ENCODE measurements at places on chromosomes 2 and 18.

- DNase-seq = no peak
Observed at GRCh38 chr2:33765122-33765521, 166.0 kb upstream of the FAM98A start.

GRCh38 chr2:199136242-199136641, 321.5 kb downstream of the SATB2 start:
- DNase-seq = peak; percentile 3

- DNase-seq = no peak
Observed at GRCh38 chr2:30689496-30690125, 117.6 kb downstream of the CAPN13 start.

- no peak for DNase-seq
Observed at GRCh38 chr2:96913398-96914202, 43.7 kb upstream of the SEMA4C start.

DNA sequence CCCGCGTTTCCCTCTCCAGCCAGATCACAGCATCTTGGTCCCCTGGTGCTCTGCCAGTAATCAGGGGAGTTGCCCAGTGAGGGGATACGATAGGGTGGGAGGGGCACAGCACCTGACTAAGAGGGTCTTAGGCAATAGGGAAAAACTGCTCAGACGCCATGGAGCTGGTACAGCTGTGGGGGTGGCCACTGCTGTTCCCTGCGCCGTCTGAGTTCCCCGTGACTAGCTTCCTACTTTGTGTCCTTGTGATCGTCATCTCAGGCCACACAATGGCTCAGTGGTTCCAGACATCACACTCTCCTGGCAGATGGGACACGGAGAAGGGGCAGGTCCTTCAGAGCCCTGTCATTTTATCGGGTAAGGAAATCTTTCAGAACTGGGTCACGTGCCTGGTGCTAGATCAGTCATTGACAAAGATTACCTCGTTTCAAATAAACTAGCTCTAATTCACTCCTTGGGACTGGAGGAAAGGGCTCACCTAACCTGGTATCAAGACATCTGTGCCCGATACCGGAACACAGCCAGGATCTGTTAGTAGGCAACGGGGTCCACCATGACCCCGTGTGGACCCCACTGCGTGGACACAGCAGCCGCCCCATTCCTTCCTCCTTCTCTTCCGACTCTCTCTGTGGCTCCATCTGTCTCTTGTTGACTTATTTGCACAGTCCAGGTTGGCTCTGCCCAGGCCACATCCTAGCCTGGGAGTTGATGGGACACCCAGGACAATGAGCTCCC, 101.6 kb downstream of the PTGR3 start:
- DNase-seq = no peak

GRCh38 chr2:217820091-217820819, 182.5 kb downstream of the TNS1 start:
- DNase-seq = no peak

GRCh38 chr2:17517481-17518211, 594 bp downstream of the RAD51AP2 start:
- no peak for DNase-seq

GRCh38 chr18:60831971-60832370, 459.4 kb upstream of the MC4R start:
- no peak for DNase-seq

DNA sequence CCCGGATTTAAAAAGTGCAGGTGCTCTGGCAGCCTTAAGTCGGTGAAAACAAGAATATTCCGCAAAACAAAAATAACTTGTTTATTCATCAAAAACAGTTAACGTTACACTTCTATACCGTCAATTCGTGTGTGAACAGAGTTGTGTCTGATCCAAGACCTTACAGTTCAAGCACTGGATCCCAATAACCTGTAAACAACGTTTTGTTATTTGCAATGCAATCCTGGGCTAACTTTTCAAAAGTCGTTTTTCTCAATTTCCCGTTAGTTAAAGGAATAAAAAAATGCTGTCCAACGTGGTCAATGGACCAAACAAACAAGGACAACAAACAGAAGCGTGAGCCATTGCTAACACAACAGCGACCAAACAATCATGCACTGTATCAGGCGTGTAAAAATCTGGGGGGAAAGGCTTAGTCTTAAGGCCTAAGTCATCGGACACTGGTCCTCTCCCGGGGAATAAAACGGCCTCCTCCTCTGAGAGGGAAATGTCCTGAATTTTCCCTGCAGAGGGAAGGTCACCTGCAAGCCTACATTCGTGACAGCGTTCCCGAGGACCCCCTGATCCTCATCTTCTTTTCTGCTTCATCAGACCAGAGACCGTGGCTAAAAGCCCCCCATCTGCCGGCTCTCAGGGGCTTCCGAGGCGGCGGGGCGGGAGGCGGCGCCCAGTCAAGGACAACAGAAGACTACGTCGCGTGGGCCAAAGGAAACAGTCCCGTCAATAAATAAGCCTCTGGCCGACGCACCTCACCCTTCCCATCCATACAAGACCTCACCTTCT, 490 bp downstream of the NDUFS1 start:
- peak; percentile 57 for DNase-seq

DNA sequence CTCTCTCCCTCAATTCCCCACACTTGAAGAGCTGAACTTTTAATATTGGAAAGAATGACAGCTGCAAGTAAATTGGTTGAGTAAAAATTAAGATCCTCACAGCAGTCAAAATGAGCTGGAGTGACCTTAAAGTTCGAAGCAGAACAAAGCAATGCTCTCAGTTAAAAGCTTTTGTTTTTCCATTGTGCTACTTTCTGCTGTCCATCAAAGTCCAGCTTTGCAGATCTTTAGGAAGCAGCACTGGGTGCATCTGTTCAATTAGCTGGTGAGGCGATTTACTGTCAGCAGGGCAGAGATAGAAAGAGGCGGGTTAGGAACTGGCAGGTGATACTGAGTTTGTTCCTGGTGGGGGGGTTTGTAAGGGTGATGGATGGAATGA, 834.8 kb downstream of the CPS1 start:
- no peak for DNase-seq

GRCh38 chr2:71207601-71208000, 19.3 kb downstream of the PAIP2B start:
- no peak for DNase-seq

GRCh38 chr18:37495354-37495753, 70.2 kb downstream of the CELF4 start:
- DNase-seq = no peak

GRCh38 chr2:162839419-162839818, 852 bp upstream of the KCNH7 start:
- no peak for DNase-seq

GRCh38 chr2:218344090-218344754, 12.4 kb upstream of the CATIP start:
- no peak for DNase-seq

- no peak for DNase-seq
Observed at GRCh38 chr2:220432645-220433044, 805.2 kb downstream of the SLC4A3 start.

DNA sequence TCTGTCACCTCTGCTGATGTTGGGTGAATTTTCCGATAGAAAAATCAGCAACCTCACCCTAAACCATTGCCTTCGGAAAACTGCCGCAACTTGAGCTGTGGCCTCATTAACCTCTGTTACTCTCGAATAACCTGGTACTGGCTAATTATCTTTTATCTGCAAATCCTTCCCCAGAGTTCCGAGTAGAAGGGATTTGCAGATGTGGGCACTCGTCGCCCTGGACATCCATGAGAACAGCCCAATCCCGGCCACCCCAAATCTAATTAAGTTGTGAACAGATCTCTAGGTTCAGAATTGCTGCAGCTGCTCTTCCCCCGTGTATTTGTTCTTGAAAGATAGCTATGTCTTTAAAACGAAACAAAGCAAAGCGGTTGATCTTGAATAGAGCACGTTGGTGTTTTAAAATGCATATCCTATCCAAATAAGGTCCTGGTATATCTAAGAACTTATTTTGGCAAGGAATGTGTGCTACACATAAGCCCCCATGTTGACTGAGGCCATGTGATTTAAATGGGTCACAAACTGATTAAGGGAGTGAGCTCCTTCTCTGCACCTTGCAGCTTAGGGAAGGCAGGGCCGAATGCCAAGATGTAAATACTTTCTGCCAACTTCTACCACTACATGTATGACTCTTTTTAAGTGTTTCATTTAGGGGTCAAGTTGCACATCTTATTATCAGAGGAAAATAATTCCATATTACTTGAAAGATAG, 88.2 kb downstream of the MTCL1 start:
- DNase-seq = no peak

DNA sequence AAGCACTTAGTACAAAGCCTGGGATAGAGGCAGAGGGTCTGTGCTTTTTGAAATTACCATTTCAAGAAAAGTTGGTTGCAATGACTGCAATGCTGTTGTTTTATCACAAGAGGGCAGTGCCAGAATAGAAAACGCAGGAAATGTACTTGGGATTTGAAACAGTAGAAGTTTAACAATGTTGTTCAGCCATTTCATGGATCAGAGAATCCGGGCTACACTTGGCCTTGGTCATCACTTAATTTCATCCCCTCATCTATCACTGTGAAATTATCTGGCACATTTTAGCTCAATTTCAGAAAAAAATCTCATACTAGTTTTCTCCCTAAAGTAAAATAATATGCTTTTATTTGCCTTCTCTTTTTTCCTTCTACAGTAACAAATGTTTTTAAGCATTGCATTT, 70.8 kb downstream of the RAPGEF4 start:
- DNase-seq = peak; percentile 69

DNA sequence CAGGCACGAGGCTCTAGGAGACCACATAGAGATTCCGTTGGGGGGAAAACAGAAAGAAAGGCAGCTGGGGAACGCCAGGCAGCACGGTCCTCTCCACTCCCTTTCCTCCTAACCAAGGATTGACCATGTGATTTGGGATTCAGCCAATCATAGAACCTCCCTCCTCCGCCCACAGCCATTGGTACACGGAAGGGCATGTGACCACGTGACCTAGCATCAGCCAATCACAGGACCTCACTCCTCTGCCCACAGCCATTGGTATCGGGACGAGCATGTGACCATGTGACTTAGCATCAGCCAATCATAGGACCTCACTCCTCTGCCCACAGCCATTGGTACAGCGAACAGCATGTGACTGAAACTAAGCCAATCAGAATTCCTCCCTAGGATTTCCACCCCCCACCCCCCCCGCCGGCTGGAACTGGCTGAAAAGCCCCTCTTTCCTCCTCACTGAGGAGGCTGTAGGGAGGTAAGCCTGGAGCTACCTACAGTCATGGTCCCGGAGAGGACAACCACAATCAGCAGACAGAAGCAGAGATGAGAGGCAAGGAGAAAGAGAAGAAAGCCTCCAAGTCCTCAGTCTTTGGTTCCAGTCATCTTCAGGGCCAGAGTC, 7.6 kb downstream of the SERPINE2 start:
- no peak for DNase-seq

GRCh38 chr2:8162552-8162951, 519.3 kb upstream of the ID2 start:
- no peak for DNase-seq

DNA sequence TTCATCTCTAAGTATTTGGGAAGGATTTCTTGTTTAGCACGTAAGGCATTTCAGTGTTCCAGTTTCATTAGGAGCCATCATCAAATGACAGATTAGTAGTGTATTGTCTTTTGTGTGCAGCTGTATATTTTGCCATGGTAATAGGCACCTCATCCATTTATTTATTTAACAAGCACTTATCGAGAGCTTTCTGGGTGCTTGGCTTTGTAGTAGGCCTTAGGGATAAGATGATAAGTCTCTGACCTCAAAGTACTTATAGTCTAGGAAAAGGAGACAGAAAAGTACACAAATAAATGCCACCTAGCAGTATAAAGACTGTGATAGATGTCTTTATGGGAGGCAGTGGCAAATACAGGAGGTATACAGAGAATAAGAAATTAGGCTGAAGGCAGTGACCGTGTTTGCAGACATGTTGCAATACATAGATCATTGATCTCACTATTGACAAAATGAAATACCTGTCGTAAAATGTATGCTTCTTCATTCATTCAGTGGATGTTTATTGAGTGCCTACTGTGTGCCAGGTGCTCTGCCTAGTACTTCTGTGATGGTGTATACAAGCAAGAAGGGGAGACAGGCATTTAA, 265.9 kb downstream of the SETBP1 start:
- DNase-seq = no peak

DNA sequence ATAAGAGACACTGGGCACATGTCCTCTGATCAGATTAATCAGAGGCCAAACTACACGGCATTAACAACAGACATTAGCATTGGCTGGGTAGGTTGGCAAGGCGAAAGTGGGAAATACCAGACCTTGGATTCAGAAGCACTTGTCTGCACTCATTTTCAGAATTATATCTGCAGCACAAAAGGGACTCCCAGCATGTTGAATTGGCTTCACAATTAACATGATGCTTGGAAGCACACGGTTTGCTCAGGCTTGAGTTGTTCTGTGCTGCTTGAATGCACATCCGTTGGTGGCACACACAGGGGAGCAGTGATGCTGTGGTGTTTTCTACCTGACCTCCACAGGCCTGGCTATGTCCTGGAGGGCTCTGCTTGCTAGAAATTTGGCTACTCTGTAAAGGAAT, 83.9 kb downstream of the ACTR3 start:
- no peak for DNase-seq

- peak; percentile 57 for DNase-seq
Observed at GRCh38 chr2:28084564-28084963, 194.0 kb downstream of the BABAM2 start.

- peak; percentile 51 for DNase-seq
Observed at GRCh38 chr18:42028247-42028832, 73.3 kb downstream of the PIK3C3 start.

- peak; percentile 69 for DNase-seq
Observed at GRCh38 chr2:181955010-181955409, 30.6 kb upstream of the PPP1R1C start.

GRCh38 chr2:202278036-202278760, 12.6 kb downstream of the NOP58 start:
- DNase-seq = peak; percentile 80

GRCh38 chr2:27202854-27203253, 9.0 kb upstream of the ATRAID start:
- no peak for DNase-seq

- DNase-seq = no peak
Observed at GRCh38 chr2:200451511-200451910, 58.4 kb downstream of the KCTD18 start.

DNA sequence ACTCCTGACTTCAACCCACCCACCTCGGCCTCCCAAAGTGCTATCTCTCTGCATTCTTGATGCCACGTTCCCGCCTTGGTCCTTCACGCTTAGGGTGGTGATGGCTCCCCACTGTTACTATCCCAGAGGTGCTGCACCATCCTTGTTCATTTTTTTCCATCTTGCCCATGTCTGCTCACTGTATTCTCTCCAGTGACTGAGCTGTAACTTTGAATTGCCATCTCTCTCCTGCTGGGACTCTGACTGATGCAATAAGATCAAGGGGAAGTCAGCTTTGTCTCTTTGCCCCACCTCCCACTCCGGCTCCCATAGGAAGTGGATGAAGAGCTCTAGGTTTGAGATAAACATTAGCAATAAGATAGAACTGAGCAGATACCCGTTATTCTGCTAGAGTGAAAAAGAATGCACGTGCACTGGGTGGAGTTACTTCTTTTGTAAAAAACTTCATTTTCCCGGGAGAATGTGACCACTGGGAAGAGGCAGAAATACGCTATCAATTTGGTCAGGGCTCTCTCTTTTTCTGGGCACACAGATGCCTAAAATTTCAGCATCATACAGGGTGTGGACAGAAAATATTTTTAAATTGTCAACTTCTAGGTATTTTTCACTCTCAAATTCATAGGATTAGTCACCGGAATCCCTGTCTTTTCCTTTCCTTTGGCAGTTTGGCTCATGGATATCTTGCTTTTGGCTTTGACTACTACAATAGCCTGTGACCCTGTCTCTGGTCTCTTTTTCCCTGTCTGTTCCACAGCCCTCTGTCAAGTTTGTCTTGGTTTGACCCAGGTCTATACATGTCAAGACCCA, 105.4 kb downstream of the POLR1A start:
- peak; percentile 29 for DNase-seq

- peak; percentile 45 for DNase-seq
Observed at GRCh38 chr2:209977386-209978239, 24.8 kb upstream of the RPE start.

- DNase-seq = peak; percentile 62
Observed at GRCh38 chr2:113198790-113199612, 25.2 kb downstream of the PSD4 start.
